ENCODE measurements at places on chromosomes 7 and 10.

- no peak for DNase-seq
Measured at GRCh38 chr10:88933564-88933963, 19.0 kb downstream of the ACTA2 start.

DNA sequence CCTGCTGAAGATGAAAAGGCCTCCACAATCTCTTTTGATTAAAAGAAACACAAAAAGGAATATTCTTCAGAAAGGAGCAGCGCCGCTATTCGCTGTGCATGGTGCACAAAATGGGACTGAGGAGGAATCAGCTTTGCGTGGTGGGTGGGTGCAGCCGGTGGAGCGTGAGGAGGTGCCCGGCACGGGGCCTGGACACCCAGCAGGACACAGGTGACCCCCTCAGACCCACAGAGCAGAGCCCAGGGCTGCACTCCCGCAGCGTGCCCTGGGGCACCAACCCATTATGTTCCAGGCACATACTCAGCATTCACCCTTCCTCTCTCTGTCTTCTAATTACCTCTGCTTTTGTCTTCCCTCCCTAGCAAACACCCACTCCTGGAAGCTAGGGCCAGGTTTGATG is 238.0 kb upstream of the PPP2R2D start:
- no peak for DNase-seq

GRCh38 chr7:221978-222715 is 29.8 kb downstream of the FAM20C start:
- DNase-seq: no peak

DNA sequence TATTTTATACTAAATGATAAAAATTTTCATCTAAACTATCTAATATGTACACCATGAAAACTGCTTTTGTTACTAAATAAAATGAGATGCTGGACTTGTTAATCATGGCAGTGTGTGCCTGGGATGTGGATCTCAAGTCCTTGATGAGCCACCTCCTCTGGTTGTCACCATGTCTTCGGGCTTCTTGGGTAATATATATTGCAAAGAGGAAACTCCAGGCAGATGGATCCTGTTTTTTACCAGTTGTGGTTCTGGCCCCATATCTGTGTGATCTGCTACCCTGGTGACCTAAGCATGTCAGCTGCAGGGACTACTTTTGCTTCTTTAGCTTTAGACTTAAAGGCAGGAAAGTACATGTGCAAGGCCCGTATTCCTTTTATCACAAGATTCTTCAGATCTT is 46.2 kb downstream of the TMEM60 start:
- DNase-seq: no peak

DNA sequence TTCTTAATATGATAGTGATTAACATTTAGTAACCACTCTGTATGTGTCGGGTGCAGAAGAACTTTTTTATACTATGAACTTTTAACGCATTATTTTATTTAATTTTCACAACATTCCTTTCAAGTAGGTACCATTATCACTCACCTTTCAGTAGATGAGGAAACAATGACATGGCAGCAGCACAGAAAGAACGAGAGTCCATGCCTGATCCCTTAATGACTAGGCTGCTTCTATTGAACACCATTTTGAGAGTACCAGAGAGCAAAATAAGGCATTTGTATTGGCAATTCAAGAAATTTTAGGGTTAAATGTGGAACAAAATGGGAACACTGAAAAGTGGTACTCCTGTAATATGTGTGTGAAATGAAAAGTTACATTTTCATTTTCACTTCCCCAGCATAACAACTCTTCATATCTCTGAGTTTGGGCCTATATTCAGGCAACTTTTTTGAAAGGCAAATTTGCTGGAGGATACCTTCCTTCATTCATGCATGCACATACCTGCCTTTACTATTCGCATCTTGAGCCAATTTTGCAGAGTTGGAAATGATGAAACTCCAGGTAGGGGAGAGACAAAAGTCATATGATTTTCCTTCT is 12.8 kb downstream of the LRRN3 start:
- DNase-seq: no peak

- no peak for DNase-seq
Measured at GRCh38 chr7:112009081-112009480, 197.1 kb downstream of the DOCK4 start.

- no peak for DNase-seq
Measured at GRCh38 chr7:135772639-135773222, 24.1 kb upstream of the FAM180A start.

Measured in stimulated activated CD4-positive, alpha-beta T cell treated with anti-CD3 and anti-CD28 coated beads, Interleukin-1b, Interleukin-23, amount 100 ng/mL, for 1 hour (primary cell).